Glutamatergic neuron (in vitro differentiated cells): ENCODE measurements at places on chromosomes 1 and 21.

DNA sequence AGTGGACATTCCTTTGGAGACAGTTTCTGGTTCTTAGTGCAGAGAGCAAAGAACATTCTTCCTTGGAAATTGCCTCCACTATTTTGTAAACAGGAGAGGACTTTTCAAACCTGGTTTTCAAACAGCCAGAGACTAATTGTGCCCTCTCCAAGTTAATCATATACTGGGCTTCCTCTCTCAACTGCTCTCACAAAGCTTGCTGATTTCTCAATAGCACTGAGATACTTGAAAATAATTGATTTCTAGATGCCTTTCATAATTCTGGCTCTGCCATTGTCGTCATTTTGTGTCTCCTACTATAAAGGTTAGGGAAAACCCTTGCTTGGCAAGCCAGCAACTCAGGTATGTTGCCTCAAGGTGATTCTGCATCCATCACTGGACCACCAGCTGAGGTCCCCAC, 56.0 kb downstream of the KCNJ15 start:
- no peak for DNase-seq
- no peak overlapping the region for H3K27ac ChIP-seq
- peaks cover 8% of the 10 kb centered on the region for H3K4me1 ChIP-seq

- H3K36me3 ChIP-seq, result peaks cover 10% of the 10 kb centered on the region
- H3K27me3 ChIP-seq, result peaks cover 36% of the 10 kb centered on the region
- no peak for DNase-seq
- peaks cover 2% of the 10 kb centered on the region for H3K4me1 ChIP-seq
- H3K4me3 ChIP-seq, result no peak overlapping the region
Measured at GRCh38 chr1:47223921-47224675, 7.9 kb downstream of the TAL1 start.

- peaks cover 3% of the 10 kb centered on the region for H3K27me3 ChIP-seq
- no peak overlapping the region for H3K4me3 ChIP-seq
- no peaks in the 10 kb centered on the region for H3K36me3 ChIP-seq
Measured at GRCh38 chr21:31530897-31531705, 128.4 kb upstream of the SOD1 start.

GRCh38 chr1:21935393-21935804, 1.7 kb downstream of the HSPG2 start:
- no peak overlapping the region for H3K27ac ChIP-seq
- H3K27me3 ChIP-seq, result peaks cover 8% of the 10 kb centered on the region
- no peaks in the 10 kb centered on the region for H3K36me3 ChIP-seq
- H3K4me3 ChIP-seq, result peak overlapping the region; percentile 64
- no peak for DNase-seq

- peaks cover 20% of the 10 kb centered on the region for H3K4me1 ChIP-seq
- no peaks in the 10 kb centered on the region for H3K36me3 ChIP-seq
- no peak overlapping the region for H3K27ac ChIP-seq
- H3K27me3 ChIP-seq, result peaks cover 3% of the 10 kb centered on the region
Measured at GRCh38 chr1:24216276-24217074, 29.4 kb upstream of the IFNLR1 start.

DNA sequence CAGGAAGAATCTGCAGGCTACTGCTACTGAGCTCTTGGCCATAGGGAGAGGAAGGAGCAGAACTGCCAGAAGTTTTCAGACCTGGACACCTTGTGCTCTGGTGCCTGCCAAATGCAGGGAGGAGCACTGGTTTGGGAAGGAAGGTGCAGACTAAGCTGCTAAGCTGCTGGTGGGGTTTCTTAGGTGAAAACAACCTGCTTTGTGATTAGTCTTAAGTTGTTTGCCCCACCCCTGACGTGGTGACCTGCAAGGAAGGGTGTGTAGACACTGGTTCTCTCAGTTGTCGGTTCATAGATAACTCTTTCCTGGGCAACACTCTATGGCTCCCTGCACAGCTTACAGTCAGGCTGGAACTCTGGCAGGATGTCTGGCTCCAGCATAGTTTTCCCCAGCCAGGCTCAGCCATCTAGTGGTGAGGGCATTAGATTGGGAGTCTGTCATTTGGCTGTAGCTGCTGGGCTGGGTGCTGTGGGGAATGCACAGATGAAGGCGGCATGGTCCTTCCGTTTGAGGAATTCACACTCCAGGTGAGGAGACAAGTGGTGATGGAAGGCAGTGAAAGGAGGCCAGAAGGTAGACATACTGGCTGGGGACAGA, 10.3 kb upstream of the S100A10 start:
- H3K4me3 ChIP-seq, result no peak overlapping the region
- no peaks in the 10 kb centered on the region for H3K36me3 ChIP-seq
- peaks cover 4% of the 10 kb centered on the region for H3K4me1 ChIP-seq
- no peak for DNase-seq
- no peak overlapping the region for H3K27ac ChIP-seq
- peaks cover 7% of the 10 kb centered on the region for H3K27me3 ChIP-seq

GRCh38 chr1:8182034-8182761, 135.7 kb upstream of the SLC45A1 start:
- no peak overlapping the region for H3K4me3 ChIP-seq
- H3K27me3 ChIP-seq, result peaks cover 2% of the 10 kb centered on the region
- no peak for DNase-seq
- no peaks in the 10 kb centered on the region for H3K4me1 ChIP-seq
- H3K27ac ChIP-seq, result no peak overlapping the region

- no peak for DNase-seq
- H3K4me1 ChIP-seq, result peaks cover 7% of the 10 kb centered on the region
- H3K36me3 ChIP-seq, result peaks cover 14% of the 10 kb centered on the region
- H3K27me3 ChIP-seq, result no peaks in the 10 kb centered on the region
- H3K4me3 ChIP-seq, result no peak overlapping the region
Measured at GRCh38 chr1:167312871-167313270, 92.2 kb downstream of the POU2F1 start.

DNA sequence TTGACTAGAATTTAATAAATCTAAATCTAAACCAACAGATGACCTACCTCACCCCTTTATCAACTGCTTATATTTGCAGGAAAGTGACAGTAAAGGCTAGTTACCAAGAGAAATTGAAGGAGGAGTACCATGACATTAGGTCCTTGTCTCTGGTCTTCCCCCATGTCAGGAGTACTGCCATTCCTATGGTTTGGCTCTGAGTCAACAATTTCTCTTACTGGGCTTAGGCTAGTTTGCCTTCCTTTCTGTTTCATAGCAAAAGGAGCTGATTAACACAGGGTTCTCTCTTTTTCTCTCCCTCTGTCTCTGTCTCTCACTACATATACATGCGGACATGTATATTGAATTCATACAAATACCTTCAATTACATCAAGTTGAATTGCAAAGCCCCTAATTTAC, 579.9 kb downstream of the DPYD start:
- no peaks in the 10 kb centered on the region for H3K27me3 ChIP-seq
- H3K4me3 ChIP-seq, result no peak overlapping the region
- DNase-seq, result no peak
- H3K36me3 ChIP-seq, result no peaks in the 10 kb centered on the region

DNA sequence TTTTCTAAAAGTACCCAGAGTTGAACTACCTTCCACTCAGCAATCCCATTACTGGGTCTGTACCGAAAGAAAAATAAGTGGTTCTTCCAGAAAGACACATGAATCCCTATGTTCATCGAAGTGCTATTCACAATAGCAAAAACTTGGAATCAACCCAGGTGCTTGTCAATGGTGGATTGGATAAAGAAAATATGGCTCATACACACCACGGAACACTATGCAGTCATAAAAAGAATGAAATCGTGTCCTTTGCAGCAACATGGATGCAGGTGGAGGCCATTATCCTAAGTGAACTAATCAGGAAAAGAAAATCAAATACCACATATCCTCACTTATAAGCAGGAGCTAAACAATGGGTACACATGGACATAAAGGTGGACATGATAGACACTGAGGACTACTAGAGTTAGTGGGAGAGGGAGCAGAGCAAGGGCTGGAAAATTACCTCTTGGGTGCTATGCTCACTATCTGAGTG, 32.9 kb upstream of the JUN start:
- peaks cover 12% of the 10 kb centered on the region for H3K36me3 ChIP-seq
- no peak overlapping the region for H3K27ac ChIP-seq
- peaks cover 3% of the 10 kb centered on the region for H3K4me1 ChIP-seq
- peak overlapping the region; percentile 72 for H3K4me3 ChIP-seq

DNA sequence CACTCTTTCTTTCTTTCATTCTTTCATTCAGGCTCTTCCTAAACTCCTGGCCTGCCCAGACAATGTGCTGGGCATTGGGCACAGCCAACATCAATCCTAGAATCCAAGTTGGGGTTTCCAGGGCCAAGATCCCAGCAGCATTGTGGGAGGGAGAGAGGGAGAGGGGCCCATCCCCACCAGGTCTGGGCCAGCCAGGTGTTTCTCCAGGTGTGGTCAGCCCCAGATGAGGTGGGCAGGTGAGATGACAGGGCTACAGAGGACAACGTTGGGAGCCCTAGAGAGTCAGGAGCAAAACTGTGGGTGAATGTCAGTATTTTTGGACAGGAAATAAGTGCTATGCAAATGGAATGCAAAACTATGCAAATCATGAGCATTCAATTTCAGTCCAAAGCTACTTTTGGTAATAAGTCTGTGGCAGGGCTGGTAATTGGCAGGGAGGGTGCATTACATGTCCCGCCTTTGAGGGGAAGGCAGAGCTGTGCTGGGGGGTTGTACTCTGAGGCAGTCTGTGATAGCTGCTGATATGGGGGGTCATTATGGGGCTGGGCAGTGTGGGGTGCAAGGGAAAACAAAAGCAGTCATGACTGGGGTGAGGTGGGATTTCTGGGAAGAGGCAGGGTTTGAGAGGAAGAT, 139.9 kb upstream of the IGSF21 start:
- peaks cover 2% of the 10 kb centered on the region for H3K27me3 ChIP-seq
- no peak for DNase-seq
- no peak overlapping the region for H3K27ac ChIP-seq

DNA sequence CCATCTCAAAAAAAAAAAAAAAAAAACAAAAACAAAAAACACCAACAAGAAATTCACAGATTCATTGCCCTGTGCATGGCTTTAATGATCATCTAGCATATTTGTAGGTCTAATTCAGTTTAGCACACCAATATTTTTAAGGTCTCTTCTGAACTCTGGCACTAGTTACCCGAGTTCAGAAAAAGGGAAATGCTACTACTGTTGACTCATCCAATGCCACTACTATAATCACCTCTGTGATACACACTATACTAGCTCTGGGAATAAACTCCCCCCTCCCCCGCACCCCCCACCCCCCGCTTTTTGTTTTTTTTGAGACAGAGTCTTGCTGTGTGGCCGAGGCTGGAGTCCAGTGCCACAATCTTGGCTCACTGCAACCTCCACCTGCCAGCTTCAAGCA, 55.6 kb downstream of the FBXO42 start:
- no peak overlapping the region for H3K27ac ChIP-seq
- H3K4me1 ChIP-seq, result peaks cover 4% of the 10 kb centered on the region
- no peak for DNase-seq
- no peaks in the 10 kb centered on the region for H3K36me3 ChIP-seq
- H3K27me3 ChIP-seq, result no peaks in the 10 kb centered on the region

DNA sequence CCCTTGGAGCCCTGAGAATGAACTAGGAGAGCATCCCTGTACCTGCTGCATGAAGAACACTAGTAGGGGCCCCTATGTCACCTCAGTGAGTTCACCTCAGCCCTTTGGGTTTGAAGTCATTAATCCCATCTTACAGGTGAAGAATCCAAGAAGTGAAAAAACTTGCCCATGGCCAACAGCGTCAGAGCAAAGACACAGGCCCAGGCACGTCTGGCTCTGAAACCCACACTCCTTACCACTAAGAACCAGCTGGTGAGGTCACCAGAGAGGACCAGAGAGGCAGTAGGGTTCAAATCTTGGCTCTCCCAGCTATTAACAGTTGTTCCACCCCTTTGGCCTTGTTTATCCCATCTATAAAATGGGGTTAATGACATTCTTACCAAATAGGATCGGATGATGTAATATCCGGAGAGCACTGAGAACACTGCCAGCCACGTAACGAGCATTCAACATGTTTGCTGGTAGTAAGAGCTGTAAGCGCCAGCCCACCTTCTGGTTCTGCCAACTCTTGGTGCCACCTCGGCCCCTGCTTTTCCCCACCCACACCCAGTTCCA, 8.8 kb downstream of the MATN1 start:
- peaks cover 11% of the 10 kb centered on the region for H3K27me3 ChIP-seq
- H3K36me3 ChIP-seq, result peaks cover 4% of the 10 kb centered on the region
- no peak for DNase-seq
- H3K4me1 ChIP-seq, result peaks cover 34% of the 10 kb centered on the region

DNA sequence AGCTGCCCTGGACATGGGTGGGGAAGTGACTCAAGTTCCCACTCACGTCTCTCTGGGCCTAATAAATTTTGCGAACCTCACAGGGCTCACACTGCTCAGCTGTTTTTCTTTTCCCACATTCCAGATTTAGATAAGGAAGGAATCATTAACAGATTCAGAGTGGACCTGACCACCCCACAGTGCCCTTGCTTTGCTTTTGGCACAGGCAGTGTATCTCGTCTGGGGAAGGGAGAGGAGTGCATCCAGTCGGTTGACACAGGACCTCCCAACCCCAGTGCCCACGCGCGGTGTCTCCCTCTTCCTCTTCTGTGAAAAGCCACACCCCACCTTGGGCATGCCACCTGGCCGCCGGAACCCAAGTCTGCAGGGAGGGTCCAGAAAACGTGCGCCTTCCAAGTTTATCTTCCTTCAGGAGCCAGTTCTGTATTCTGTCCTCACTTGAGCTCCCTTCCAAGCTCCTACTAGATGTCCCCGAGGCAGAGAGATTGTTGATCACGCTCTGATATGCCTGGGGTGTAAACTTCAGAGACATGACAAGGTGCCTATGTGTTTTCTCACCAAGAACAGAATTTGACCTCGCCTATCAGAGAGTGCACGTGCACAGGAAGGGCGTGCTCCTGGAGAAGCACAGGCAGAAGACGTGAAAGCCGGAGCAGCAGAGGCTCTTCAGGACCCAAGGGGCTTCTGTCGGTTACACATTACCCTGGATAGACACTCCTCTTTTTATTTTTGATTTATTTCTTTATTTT, 9.5 kb upstream of the SLC2A5 start:
- no peaks in the 10 kb centered on the region for H3K36me3 ChIP-seq
- no peak for DNase-seq
- H3K27ac ChIP-seq, result no peak overlapping the region
- no peaks in the 10 kb centered on the region for H3K27me3 ChIP-seq

DNA sequence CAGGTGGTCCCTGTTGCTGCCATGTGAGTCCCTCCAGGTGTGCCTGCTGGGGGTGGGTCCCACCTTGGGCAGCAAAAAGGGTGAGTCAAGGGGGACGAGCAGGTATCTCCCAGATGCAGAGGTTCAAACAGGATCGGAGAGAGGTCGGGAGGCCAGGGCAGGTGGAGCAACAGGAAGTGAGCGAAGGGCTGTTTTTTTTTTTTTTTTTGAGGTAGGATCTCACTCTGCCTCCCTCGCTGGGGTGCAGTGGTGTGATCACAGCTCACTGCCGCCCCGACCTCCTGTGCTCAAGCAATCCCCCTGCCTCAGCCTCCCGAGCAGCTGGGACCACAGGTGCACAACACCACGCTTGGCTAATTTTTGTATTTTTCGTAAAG, 39.4 kb downstream of the SLC2A7 start:
- peaks cover 6% of the 10 kb centered on the region for H3K27me3 ChIP-seq
- no peaks in the 10 kb centered on the region for H3K36me3 ChIP-seq
- H3K27ac ChIP-seq, result no peak overlapping the region
- no peak overlapping the region for H3K4me3 ChIP-seq
- DNase-seq, result no peak
- H3K4me1 ChIP-seq, result no peaks in the 10 kb centered on the region

GRCh38 chr1:210260096-210260495, 27.5 kb downstream of the SERTAD4 start:
- peaks cover 9% of the 10 kb centered on the region for H3K4me1 ChIP-seq
- no peaks in the 10 kb centered on the region for H3K36me3 ChIP-seq
- H3K27me3 ChIP-seq, result no peaks in the 10 kb centered on the region
- H3K4me3 ChIP-seq, result no peak overlapping the region
- no peak for DNase-seq
